ENCODE measurements at places on chromosomes 12 and 14.

- DNase-seq = peak; percentile 55
Measured at GRCh38 chr12:96445691-96446583, 43.4 kb upstream of the CFAP54 start.

DNA sequence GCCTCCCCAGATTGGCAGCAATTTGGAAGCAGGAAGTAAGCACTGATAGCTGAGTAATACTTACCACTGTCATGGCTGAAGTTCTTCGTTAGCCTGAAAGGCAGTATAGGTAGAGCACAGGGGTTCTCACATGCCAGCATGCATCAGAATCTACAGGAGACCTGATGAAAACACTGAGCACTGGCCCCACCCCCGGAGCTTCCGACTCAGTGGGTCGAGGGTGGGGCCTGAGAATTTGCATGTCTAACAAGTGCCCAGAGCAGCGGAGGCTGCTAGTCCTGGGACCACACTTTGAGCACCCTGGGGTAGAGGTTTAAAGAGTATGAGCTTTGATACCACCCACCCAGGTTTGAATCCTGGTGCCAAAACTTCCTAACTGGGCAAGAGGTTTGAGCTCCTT, 89.6 kb downstream of the FBXW8 start:
- DNase-seq = no peak

- no peak for DNase-seq
Measured at GRCh38 chr12:124075841-124076240, 102.8 kb downstream of the ZNF664 start.

- no peak for DNase-seq
Measured at GRCh38 chr14:100629098-100629497, 41.9 kb upstream of the BEGAIN start.

GRCh38 chr12:19245106-19245505, 115.6 kb downstream of the PLEKHA5 start:
- no peak for DNase-seq

GRCh38 chr14:96105926-96106441, 66.8 kb downstream of the C14orf132 start:
- no peak for DNase-seq

DNA sequence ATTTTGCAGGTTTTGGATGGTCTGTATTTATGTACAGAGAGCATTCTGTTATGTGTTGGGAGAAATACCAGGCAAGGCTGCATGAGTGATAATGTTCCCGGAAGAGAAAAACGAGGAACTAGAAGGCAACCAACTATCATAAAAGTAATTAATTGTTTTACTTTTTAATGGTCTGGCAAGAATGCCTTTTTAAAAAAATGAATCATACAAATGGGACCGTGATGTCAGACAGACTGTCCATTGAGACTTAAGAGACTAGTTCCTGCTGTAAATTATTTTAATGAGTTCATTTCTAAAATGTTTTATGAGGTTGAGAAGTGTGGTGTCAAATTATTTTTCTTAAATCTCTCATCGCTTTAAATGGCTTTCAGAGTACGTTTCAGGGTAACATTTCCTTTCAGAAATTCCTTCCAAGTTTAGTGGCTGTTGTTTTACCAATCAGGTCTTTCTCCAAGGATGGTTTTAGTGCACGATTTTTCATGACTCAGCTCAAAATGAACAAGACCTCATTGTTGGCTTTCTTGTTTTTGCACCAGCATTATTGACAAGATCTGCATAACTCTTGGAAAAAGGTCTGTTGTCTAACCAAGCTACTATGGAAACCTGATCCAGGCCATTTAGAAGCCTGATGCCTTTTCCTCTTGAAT, 86.1 kb upstream of the ARHGAP5 start:
- DNase-seq = no peak

DNA sequence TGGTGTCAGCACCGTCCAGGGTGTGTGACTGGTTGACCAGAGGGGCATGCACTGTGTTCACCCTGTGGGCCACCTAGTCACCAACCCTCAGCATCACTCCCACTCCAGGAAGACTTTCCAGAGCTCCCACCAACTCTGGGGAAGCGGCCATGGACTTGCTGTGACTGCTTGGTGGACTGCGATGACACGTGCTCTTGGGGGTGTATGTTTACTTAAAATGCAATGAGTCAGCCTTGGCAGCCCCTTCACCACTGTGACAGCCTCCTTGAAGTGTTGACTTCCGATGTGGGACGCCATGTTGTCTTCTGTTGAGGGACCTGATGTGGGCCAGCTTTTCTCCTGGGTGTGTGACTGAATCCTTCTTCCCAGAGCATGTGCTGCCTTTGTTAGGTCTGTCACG, 151.1 kb upstream of the RTL1 start:
- no peak for DNase-seq

- DNase-seq = no peak
Measured at GRCh38 chr14:91159182-91159581, 45.3 kb downstream of the DGLUCY start.

- no peak for DNase-seq
Measured at GRCh38 chr12:80892597-80893445, 44.9 kb downstream of the LIN7A start.

DNA sequence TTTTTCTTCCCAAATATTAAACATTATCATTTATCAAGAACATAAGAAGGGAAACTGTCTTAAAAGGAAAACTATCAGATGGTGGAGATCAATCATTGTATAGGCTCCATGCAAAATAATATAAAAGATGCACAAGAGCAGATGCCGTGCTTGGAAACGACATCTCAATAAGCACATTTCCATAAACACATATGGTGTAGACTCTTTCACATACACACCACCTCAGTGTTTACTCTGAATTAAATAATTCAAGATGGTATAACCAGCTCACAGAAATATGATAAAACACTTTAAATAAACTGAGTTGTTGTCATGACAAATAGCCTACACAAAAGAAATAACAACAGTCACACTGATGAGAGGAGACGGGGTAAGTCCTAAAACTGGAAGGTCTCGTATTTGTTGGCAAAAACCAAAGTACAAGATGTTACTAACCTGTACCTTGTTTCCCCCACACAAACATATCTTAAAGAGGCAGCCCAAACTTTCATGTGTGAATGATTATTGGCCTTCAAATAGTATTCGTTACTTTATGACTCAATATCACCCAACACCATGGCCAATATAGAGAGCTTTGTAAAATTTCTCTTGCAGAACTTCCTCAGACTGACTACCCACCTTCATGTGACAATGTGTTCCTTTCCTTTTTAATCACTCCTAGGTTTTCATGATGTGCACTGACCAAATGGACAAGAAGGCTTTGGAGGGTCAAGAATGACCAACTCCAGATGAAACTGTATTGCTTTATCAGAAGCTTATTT, 48.6 kb upstream of the TMPO start:
- DNase-seq = no peak

DNA sequence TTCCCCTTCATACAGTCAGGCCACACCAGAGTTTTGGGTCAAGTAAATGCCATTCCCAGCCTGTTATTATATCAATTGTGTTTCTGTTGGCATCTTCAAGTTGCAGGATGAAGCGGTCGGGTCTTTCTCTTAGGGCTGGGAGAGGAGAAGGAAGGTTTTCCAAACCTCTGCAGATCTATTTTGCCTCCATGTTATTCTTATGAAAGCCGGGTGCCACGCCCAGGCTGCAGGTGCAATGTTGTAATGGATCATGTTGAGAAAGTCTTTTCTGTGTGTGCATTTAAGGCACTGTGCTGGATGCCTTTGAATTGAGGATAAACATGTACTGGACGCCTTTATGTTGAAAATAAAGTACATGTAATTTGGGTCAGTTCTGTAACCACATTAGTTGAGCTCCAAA, 164.4 kb upstream of the HIF1A start:
- DNase-seq = no peak

- no peak for DNase-seq
Measured at GRCh38 chr12:25552681-25553080, 402 bp downstream of the LMNTD1 start.

DNA sequence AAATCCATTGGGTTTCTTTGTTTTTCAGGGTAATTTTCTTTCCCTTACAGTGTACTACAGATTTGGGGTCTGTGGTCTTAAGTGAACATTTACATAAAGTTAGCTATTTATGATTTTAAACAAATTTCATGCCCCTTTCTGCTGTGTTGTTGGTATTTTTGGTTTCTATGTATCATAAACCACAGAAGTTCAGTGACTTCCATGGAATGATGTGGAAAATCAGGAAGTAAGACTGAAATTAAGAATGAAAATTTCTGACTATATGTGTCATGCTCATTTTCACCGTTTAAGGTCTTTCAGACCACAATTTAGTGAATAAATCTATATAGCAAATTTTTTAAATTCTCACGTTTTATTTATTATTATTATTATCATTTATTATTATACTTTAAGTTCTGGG, 31.7 kb downstream of the ETV6 start:
- no peak for DNase-seq

DNA sequence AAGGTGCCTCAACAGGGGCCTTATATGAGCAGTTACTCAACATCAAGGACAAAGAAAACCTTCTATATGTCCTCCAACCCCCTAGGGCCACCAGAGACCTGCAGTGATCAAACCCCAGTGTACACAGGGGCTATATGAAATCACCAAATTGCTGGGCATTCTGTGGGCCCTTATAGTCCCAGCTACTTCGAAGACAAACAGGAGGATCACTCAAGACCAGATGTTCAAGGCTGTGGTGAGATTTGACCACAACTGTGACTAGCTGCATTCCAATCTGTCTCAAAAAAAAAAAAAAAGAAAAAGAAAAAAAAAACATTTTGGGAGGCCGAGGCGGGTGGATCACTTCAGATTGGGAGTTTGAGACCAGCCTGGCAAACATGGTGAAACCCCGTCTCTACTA, 51.0 kb upstream of the PRB2 start:
- DNase-seq = no peak

DNA sequence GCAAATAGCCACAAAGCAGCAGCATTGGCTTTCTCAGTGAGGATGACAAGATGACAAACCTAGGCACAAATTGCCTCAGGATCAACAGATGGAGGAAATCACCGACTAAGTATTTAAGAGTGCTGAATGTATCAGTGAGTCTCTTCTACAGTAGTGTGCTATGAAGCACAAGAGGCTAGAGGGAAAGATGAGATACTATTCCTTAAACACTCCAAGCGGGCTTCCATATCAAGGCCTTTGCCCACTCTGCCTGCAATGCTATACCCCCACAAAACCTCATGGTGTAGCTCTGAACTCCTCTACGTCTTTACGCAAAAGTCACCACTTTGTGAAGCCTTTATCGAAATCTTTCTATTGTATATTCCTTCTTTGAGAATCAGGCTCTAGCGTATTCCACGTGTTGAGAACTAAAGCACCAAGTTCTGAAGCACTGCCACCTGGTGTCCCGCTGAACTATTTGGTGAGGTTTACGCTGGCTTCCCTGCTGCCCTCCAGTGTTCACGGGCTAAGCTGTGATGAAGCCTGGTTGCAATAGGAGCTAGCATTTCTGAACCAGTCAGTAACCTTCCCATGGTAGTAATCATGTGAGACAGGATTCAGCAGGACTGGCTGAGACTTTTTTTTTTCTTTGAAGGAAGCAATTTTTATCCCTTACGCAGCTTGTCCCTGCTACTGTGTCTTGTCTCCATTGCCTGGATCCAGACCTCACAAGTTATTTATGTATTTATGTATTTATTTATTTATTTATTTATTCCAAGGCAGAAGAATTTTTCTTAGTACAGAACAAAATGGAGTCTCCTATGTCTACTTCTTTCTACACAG, 426.5 kb upstream of the OR4E1 start:
- DNase-seq = peak; percentile 56

DNA sequence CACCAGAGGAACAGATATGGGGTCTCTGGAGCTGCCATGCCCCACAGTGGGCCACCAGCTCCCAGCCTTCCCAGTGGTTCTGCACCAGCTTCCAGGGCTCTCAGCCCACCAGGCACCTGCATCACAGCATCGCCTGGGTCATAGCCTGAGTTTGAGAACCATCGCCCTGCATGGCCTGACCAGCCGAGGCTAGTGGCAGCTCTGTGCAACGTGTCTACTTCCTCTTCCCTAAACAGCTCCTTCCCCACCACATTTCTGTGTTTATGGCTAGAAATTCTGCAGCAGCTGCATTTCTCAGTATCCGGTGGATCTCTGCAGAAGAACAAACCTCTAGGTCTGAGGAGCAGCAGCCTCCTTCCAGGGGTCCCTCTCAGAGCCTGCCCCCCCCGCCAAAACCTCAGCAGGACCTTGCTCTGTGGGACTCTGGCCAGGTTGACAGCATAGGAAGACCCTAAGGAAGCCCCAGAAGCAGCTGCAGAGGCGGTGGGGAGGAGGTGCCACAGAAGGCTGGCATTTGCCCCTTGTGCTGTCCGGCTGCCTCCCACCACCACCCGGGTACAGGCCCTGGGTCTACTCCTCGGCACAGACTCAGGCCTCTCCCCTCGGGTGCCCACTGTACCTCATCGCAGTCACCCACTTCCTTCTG, 47.7 kb downstream of the PSMA6 start:
- no peak for DNase-seq

DNA sequence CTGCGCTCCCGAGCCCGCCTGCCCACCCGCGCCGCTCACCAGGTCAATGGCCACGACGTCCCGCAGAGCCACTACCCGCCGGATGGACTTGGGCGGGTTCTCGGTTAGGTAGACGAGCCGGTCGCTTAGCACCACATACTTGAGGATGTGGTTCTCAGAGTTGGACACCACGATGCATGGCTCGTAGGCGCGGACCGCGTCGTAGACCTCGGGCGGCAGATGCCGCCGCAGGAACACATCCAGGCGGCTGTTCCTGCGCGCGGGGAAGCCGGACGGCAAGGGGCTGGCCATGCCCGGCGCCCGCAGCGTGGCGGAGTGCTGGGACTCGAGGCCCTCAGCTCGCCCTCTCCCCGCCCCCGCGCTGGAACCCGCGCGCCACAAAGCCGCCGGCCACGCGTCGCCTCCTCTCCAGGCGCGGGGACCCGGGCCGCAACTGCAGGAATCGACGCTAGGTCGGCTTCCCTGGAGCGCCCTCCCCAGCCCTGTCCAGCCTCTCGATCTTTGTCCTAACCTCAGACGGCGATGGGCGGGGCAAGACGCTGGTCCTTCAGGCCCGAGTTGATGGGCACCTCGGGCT, at the start of gene C12orf56:
Gene C12orf56, minus strand, starts transcription at position 484 of the 577 bp plus-strand sequence. Its CDS starts 193 bp downstream, at position 291.
- DNase-seq = peak; percentile 12

DNA sequence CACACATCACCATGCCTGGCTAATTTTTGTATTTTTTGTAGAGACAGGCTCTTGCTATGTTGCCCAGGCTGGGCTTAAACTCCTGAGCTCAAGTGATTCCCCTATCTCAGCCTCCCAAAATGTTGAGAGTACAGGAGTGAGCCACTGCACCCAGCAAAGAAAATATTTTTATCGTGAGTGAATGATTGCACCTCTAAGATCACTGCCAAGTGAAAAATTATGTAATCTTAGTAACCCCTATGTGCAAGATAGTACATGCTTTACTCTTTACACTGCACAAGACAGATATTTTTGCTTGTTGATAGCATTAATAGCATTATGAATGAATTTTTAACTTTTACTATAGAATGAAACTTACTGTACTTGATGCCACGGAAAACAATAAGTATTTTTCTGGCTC, 3.4 kb upstream of the MRPS35 start:
- no peak for DNase-seq

- DNase-seq = no peak
Measured at GRCh38 chr14:88542857-88543795, 11.7 kb downstream of the PTPN21 start.

- no peak for DNase-seq
Measured at GRCh38 chr14:67424539-67424938, 12.6 kb upstream of the PLEK2 start.
